ENCODE measurements at places on chromosomes 2 and 18.

GRCh38 chr2:42775186-42775585 lies 11.3 kb upstream of the OXER1 start:
- no peak for DNase-seq

GRCh38 chr2:203861197-203861596 lies 6.4 kb upstream of the CTLA4 start:
- no peak for DNase-seq

DNA sequence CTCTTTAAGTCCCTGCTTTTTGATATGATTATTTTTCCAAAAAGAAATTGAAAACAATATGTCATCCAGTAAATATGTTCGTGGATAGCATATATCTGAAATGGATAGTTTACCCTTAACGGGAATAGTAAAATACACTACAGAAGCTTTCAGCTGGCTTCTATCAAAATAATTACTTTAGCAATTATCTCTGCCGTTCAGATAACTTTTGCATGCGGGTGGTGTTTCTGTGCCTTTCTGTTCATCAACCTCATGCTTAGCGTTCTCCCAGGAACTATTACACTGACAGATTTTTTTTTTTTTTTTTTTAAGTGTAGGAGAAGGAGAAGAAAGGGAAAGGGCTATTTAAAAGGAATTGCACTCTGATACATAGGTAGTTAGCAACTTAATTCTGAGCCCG lies 53.6 kb downstream of the TSHZ1 start:
- DNase-seq: no peak

- no peak for DNase-seq
These were observed 27.9 kb downstream of the WDR33 start for GRCh38 chr2:127783101-127783500.

DNA sequence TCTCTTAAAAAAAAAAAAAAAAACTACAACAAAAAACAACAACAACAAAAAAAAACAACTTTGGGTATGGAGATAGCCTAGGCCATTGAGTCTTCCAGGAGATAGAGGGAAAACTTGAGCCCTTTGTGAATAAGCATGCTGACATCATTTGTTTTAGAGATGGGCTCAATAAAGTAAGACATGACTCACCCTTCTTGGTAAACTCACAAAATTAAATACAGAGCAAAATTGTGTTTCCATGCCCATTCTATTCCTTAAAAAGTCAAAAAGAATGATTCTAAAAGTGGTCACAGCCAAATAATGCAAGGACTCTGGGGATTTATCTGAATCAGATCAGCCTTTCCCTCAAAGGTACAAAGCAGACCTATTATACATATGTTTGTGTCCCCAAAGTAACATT lies 117.4 kb downstream of the ETAA1 start:
- no peak for DNase-seq

- peak; percentile 40 for DNase-seq
These were observed 344.3 kb upstream of the KCNH7 start for GRCh38 chr2:163182764-163183354.

DNA sequence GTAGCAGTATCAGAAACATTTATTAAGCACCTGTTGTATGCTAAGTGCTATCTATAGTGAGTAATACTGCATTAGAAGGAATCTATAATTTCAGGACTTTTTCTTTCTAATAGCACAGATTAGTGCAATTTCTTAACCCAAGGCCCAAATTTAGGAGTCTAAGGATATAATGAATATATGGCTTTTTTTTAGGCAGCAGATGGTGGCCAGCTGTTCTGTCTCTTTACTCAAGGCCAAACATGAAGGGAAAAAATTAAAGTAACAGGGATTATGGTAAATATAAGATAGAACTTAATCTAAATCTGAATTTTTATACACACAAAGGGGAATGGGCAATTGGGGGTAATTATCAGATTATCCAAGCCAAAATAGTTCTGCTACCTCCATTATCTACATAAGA lies 230.6 kb upstream of the SP5 start:
- DNase-seq: no peak

DNA sequence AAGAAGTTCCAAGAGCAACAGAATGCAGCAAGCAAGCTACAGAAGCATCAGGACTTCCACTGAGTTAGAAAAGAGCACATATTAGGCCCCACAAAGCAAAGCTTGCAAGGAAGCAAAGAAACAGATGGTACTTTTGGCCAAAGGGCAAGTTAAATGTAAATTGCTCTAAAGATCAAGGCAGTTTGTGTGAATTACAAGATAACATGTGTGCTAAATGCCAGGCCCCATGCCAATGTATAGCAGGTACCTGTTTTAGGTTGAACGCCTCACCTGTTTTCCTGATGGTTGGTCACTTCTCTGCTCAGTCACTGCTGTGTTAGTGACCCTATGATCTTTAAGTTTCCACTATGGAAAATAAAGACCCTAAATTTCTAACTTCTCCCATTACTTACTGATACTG lies 606.5 kb upstream of the GYPC start:
- DNase-seq: no peak

Measured in kidney capillary endothelial cell (primary cell).